ENCODE measurements at places on chromosomes 5 and 9. TPM values are rescaled to one million over a fixed set of nuclear protein-coding genes. Genes with fewer than 3 reads are reported as not detected.

DNA sequence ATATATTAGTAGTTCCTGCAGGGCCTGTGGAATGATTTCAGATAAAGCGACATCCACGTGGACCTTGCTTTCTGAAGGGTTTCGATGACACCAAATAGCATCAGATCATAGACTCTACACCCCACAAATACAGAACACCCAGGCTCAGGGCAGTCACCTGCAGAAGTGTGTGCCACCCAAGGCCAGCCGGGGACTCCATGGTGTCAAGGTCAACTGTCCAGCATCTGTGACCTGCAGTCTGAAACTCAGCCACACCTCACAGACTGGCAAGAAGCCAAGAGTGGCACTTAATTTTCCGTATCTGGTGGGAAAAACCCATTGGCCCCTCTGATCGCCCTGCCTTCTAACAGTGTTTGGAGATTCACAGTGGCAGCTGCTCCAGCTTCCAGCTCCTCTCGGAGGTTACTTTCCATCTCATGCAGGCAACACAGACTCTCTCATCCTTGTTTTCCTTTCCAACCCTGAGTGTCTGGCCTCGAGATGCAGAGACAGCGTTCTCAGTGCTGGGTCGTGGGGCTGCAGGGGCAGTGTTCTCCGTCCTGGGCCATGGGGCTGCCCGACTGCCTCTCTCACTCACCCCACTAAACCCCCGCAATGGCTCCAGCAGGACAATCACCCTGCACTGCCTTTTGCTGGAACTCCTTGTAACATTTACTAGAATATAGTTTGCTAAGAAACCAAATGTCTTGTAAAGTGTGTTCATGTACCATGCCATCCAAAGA lies 221.9 kb downstream of the IRX2 start:
- DNase-seq: no peak

GRCh38 chr5:135600971-135601381 lies 22.2 kb upstream of the CXCL14 start:
- no peak for DNase-seq

The PCDHGA4 gene
- 0.08 TPM for total RNA-seq

The FREM1 gene
- 0.11 TPM for total RNA-seq

GRCh38 chr9:35070823-35071813 lies 1.3 kb downstream of the VCP start:
- no peak for DNase-seq

The FBP2 gene
- not detected for total RNA-seq

GRCh38 chr5:154923441-154924430 lies 14.3 kb downstream of the GEMIN5 start:
- no peak for DNase-seq

GRCh38 chr5:31194468-31194813 lies 955 bp downstream of the CDH6 start:
- DNase-seq: no peak

The PTGS1 gene
- 0.35 TPM for total RNA-seq

The TAF1L gene
- not detected for total RNA-seq

DNA sequence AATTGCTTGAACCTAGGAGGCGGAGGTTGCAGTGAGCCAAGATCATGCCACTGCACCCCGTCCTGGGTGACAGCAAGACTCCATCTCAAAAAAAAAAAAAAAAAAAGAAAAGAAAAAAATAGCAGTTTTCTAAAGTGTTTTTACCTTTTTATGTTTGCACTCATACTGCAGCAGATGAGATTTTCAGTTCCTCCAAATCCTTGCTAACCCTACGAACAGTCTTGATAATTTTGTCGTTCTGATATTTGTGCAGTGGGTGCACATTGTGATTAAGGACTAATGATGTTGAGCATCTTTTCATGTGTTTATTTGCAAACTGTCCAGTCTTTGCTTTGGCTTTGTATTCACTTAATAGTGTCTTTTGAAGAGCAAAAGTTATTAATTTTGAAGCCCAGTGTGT lies 42.9 kb downstream of the ZCCHC7 start:
- no peak for DNase-seq

GRCh38 chr5:109533751-109534272 lies 124.0 kb upstream of the PJA2 start:
- DNase-seq: no peak

- no peak for DNase-seq
Observed at GRCh38 chr5:65047225-65047624, 278.5 kb downstream of the CWC27 start.

DNA sequence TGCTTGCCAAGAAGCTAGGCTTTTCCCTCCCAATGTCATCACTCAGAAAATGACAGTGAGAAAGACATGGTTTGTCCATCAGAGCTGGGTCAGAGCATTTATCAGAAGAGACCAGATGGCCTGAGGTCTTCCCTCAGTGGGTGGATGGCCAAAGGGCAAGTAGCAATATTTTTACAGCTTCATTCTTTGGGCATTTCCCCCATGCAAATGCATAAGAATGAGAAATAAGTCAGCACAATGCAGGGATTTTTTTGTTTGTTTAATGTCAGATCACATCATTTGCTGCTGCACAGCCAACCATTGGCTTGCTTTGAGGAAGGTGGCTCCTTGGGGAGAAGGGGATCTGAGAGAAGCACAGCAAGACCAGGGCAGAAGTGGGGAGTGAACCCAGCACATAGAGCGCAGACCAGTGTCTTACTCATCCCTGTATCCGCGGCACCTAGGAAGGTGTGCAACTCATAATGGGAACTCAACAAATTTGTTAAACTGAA lies 209.6 kb downstream of the SEMA6A start:
- DNase-seq: no peak

The TMEM167A gene
- total RNA-seq: 111 TPM

- DNase-seq: no peak
Observed at GRCh38 chr9:101509572-101509971, 24.1 kb upstream of the RNF20 start.
